ENCODE measurements at places on chromosomes 3 and 15.

DNA sequence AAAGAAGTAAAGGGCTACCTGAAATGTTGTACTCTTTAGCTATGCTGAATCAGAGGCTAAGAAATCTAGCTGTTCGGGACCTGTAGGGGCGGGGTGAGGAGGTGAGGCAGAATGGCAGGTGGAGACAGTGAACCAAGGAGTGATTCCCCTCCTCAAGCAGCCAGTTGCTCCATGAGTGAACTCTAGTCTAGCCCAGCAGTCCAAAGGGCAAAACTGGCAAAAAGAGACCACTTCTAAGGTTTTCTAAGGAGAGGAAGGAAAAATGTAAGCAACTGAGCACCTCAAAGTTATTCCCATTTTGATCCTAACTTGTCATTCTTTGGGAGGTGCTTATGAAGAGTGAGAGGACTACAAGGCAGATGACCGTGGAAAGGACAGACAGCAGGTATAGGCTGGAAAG is 19.3 kb upstream of the TOPAZ1 start:
- DNase-seq, result no peak

DNA sequence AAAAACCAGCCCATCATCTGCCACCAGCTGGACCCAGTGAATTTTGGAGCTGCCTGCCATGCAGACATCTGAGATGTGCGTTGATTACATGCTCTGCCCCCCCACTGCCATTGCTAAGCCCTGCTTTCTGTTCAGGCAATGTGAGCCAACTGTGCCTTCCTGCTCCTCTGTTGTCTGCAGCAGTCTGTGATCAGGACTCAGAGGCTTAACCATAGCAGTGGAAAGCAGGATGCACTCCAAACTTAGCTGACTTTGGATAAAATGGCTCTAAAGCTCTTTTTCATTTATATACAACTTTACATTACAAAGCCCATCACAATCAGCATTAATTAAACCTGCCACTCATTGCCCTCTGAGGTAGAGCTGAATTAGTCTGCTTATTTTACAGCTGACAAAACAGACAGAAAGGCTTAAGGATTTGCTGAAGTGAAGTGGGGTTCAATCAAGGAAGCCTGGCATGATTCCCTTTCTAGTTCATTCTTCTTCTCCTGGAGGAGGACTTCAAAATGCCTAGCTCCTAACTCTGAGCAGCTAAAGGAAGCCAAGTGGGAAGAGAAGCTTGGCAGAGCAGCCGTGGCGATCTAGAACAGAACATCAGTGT is 15.7 kb upstream of the RPS27L start:
- DNase-seq, result no peak

- no peak for DNase-seq
Observed at GRCh38 chr15:75685195-75685594, 27.5 kb downstream of the CSPG4 start.

GRCh38 chr3:125622381-125622791 is 27.1 kb upstream of the OSBPL11 start:
- no peak for DNase-seq

GRCh38 chr15:61367953-61368352 is 138.9 kb upstream of the RORA start:
- peak; percentile 36 for DNase-seq

GRCh38 chr15:49441816-49442215 is 18.8 kb downstream of the FGF7 start:
- no peak for DNase-seq

DNA sequence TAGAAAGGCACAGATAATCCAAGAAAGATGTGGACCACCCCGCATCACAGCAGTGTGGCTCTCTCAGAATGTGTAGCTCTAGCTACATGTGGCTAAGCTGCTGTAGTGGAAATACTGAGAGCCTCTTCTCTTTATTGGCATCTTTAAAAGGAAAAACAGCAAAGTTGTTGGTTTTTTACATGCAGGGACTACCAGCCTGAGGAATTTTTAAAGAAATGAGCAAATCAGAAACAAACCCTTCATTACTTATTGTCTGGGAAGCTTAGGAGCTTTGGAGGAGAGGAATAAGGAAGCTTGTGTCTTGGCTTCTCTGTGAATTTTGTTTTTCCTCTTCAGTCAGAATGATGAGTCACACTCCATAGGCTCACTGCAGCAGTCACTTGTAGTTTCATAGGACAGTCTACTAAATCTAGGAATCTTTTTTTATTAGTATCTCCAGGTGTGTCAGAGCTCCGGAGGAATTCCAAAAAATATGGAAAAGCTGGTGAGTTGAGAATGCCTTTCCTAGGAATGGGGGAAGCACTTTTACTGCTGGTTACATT is 27.5 kb downstream of the POLG start:
- DNase-seq, result no peak

GRCh38 chr3:48407542-48408099 is 22.3 kb downstream of the PLXNB1 start:
- DNase-seq, result no peak

DNA sequence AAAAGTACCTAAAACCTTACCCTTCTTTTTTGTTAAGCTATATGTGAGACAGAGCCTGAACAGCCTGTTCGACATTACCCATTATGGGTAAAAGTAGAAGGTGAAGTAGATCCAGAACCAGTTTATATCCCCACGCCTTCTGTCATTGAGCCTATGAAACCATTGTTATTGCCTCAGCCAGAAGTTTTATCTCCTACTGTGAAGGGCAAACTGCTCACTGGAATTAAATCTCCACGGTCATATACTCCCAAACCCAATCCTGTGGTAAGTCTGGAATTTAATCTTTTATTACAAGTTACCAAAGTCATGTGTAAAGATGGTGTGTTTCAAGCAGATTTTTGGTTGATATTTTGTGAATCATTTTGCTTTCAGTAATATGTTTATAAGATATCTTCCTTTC is 47.1 kb upstream of the MAPKBP1 start:
- DNase-seq, result no peak

DNA sequence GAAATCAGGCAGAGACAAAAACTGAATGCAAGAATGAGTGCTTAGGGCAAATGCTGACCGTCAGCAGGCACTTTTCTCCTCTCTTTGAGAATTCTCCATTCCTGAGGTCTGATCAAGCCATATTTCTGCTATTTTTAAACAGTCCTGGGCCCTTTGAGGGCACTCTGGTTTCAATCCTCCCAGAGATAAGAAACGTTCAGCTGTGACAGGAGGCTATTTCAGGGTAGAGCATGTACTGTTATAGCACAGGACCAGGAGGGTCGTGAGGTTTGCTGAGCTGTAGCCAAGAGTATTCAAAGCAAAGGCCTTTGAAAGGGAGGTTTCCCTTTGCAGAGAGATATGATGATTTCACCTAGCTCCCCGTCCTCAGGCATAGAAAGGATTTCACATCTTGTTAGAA is 39.6 kb upstream of the PDZRN3 start:
- DNase-seq, result no peak

- DNase-seq, result no peak
Observed at GRCh38 chr3:179560791-179561190, 1.9 kb upstream of the ACTL6A start.

DNA sequence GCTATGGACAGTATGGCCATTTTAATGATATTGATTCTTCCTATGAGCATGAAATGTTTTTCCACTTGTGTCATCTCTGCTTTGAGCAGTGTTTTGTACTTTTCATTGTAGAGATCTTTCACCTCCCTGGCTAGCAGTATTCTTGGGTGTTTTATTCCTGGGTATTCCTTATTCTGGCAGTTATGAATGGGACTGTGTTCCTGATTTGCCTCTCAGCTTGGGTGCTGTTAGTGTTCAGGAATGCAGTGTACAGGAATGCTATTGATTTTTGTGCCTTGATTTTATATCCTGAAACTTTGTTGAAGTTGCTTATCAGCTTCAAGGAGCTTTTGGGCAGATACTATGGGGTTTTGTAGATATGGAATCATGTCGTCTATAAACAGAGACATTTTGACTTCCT is 49.5 kb upstream of the CTXND1 start:
- DNase-seq, result no peak
